ENCODE measurements at places on chromosomes 1 and 21.

DNA sequence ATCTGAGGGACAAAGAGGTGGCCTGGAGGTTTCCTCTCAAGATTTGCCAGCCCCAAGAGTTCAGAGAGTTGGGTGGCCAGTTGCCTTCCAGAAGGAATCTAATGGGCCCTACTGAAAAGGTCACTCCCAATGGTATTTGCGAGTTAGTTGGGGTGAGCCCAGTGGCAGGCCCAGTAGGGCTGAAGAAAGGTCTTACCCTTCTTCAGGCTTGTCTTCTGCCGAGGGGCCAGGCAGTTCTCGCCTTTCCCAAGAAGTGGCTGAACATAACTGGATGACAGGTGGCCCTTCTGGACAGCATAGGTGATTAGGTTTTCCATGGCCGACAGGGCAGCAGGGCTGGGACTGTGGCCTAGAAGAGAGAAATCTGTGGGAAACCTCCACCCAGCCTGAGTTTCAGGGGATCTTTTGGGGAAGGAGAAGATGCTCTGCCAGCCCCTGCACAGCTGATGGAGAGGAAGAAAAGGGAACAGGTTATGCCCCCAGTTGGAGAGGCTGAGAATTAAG is 7.2 kb downstream of the PGLYRP4 start:
- DNase-seq: no peak

DNA sequence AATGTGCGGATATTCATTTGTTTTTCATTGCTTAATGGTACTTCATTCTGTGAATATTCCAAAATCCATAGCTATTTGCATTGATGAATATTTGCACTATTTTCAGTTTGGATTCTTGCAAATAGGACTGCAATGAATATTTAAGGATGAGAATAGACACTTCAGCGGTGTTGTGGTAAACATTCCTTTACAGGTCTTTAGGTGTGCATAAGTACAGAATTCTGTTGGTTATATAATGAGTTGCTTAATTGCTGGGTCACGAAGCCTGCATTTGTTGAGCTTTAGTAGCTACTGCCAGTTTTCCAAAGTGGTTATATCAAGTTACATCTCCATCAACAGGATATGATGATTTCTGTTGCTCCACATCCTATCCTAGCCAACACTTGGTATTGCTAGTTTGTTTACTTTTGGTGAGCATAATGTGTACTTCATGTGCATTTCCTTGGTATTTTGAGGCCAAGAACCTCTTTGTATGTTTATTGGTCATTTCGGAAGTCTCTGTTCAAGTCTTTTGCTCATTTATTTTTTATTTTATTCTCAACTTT is 64.2 kb upstream of the CYYR1 start:
- no peak for DNase-seq

- DNase-seq: no peak
These were observed 3.2 kb downstream of the DDR2 start for GRCh38 chr1:162635418-162635817.

DNA sequence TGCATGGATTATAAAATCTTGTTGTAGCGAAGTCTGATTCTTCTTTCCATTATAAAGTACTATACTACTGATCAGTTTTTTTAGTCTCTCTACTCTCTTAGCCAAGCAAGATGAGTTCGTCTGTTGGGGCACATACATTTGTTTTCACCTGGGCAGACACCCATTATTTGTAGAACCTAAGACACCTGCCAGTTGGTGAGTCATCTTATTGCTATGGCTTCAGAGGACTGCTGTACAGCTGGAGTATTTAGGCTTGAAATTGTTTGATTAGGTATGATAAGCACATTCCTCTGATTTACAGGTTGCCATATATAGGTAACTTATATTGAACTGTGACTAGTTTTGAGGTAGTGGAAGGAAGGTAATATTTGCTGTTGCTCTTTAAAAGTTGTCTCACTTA is 17.2 kb downstream of the RBM15 start:
- DNase-seq: no peak

- no peak for DNase-seq
These were observed 53.0 kb upstream of the CLDN14 start for GRCh38 chr21:36532769-36533467.

GRCh38 chr1:41319807-41320711 is 41.2 kb upstream of the FOXO6 start:
- no peak for DNase-seq

- DNase-seq: no peak
These were observed 38.9 kb downstream of the PLPP3 start for GRCh38 chr1:56540467-56540866.

GRCh38 chr1:17060306-17060749 is 6.5 kb upstream of the SDHB start:
- no peak for DNase-seq

GRCh38 chr1:21625390-21626190 is 43.6 kb downstream of the RAP1GAP start:
- DNase-seq: no peak

GRCh38 chr1:40599926-40600325 is 65.6 kb downstream of the RIMS3 start:
- no peak for DNase-seq

DNA sequence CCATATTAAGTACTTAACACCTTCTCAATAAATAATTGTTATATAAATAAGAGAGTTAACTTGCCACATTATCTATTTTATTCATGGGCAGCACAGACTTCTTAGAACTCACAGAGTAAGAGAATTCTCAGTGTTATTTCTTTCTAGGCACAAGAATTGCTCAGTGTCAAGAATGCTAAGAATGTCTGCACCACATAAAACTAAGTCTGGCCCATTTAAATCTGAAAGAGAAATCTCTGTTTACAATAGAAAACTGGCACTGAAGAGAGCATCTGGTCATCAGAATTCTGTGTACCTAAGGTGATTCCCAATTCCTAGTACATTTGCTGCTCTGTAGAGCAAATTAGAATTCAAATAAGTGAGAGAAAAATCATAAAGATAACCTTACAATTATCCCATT is 3.8 kb downstream of the OR10K2 start:
- DNase-seq: no peak

GRCh38 chr1:232841823-232842565 is 36.8 kb downstream of the MAP10 start:
- no peak for DNase-seq

DNA sequence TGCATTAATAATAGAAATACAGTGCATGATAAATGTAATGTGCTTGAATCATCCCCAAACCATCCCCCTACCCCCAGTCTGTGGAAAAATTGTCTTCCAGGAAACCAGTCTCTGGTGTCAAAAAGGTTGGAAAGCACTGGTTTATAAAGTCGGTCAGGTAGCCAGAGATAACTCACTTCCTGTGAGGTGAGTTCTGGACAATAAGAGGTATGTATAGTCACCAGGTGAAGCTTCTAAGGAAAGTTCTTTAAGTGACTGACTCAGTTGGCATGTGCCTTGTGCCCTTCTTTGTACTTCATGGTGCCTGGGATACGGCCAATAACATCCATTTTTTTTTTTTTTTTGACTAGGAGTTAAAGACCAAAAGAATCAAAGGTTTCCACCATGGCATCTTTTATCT is 103.7 kb downstream of the GPATCH2 start:
- no peak for DNase-seq

- no peak for DNase-seq
These were observed 10.1 kb downstream of the CFAP298 start for GRCh38 chr21:32602099-32602498.

DNA sequence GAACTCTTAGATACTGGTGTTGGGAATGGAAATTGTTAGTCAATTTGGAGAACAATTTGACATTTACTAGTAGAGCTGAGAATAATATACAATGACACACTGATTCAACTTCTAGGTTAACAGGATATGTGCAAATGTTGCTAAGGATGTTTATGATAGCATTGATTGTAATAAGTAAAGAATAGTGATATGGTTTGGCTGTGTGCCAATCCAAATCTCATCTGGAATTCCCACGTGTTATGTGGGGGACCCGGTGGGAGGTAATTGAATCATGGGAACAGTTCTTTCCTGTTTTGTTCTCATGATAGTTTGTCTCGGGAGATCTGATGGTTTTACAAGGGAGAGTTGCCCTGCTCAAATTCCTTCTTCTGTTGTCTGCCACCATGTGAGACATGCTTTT is 302.4 kb upstream of the TMPRSS15 start:
- no peak for DNase-seq

DNA sequence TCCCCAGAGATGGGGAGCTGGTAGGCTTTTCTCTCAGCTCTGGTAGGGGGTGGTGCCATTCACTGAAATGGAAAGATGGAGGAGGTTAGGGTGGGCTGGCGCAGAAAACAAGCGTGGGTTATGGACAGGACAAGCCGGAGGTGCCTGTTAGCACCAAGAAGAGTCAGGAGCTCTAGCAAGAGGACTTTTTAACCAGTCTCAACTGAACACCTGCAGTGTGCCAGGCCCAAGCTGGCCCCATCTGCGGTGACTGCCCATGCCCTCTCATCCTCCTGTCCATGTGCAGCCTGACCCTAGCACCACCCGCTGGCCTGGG is 254.4 kb downstream of the RHOU start:
- DNase-seq: no peak

- DNase-seq: no peak
These were observed 22.3 kb downstream of the PPFIA4 start for GRCh38 chr1:203048555-203049051.

- no peak for DNase-seq
These were observed 8.6 kb upstream of the IL20 start for GRCh38 chr1:206856674-206857464.

- no peak for DNase-seq
These were observed 97.5 kb downstream of the CLEC20A start for GRCh38 chr1:178399177-178399728.

- no peak for DNase-seq
These were observed 20.0 kb upstream of the TACSTD2 start for GRCh38 chr1:58597076-58597475.

DNA sequence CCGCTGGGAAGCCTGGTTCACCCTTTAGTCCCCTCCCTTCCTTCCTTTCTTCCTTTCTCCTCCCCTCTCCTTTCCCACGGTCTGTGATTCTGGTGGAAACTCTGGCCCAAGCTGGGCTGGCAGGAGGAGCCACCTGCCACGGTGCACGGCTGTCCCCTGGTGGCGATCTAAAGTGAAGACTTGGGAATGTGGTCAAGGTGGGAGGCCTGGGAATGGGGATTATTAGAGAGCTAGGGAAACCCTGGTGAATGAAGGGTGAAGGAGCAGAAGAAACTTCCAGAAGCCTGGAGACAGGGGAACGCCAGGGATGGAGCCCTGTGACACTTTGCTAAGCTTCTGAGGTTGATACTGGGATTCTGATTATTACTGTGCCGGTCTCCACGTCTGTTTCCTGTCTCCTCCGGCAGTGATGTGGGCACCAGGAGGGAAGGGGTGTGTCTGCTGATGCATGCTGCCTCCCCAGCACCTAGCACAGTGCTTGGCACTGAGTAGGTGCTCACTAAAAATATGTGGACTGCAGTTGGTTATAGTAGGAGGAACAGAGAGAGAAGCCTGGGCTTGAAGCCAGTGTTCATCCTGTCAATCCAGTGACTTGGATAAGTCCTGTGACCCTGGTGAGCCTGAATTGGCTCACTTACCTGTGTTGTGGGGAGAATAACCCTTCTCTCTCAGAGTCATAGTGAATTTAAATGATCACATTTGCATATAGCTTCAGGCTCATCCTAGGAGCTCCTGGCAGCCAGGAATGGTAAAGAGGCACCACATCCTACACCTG is 71.2 kb upstream of the NBPF3 start:
- peak; percentile 81 for DNase-seq

GRCh38 chr21:20997636-20998455 is at the start of gene NCAM2:
TSS of gene NCAM2 (plus strand) at chr21:20998409.
- peak; percentile 82 for DNase-seq

DNA sequence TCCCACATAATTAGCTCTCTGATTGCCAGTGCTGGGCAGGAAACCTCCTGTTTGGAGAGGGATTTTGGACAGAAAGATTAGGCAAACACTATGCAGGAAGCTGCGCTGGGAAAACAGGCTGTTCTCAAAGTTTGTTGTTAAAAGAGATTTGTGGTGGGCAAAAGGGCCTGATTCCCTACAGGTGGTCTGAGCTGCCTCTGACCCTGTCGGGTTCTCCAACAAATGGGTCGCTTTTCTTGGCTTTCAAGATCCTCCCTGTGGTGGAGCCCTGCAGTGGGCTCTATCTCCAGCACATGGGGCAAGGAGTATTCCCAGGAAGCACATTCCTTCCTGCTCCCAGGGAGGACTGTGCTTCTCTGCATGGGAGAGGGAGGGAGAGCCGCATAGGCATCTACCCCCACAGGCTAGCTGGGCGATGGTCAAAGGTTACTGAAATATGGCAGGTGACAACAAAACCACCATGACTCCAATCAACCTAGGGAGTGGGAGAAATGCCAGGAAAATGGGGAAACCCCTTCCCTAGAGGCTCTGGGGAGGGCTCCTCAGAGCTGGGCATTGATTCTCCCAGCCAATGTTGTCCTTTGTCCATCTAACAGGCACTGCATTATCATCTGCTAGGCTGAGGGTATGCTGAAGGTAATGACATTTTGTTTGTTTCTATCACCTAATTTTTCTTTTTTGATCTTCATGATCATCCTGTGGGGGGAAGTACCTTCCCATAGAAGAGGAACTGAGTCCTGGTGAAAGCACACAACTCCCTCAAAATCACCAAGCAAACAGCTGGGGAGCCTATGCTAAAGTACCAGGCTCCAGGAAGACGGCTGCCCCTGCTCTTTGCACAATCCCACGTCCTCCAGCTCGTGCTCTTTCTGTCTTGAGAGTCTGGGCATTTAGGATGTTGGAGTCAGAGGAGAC is 85.3 kb downstream of the PLXNA2 start:
- DNase-seq: no peak

DNA sequence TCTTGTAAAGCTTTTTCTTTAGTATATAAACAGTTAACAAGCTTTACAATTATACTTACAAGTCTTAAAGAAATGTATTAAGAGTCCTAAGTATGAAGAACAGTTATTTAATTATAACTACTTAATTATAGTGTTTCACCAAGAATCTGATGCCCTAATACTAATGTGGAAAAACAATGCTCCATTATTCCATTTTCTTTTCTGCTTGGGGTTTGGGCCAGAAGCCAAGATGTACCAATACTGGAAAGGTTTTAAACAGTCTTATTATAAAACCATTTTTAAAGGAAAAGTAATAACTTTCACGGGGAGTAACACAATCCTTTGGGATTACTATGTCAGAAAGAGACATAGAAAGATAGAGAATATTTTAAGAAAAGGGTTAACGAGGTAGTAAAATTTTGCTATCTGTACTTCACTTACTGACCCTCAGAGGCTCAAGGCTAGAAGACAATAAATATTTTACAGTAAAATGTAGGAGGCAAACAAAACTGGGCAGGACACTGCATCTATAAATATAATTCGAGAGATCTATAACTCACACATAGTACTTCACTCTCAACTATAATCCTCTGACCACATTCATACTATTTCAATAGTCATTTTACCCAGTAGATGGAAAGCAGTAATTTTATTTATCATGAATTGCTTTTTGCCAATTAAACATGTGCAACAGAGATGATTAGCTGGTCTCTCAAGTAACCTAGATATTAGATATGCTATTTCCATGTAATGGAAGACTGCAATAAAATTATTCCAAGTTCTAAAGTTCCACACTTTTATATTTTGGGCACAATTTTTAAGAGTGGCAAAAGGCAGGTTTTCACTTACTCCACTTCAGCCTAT is 63.9 kb downstream of the LTN1 start:
- no peak for DNase-seq

- DNase-seq: no peak
These were observed 7.9 kb downstream of the RNU5D-1 start for GRCh38 chr1:44723064-44723463.

- no peak for DNase-seq
These were observed 16.7 kb downstream of the CELA2B start for GRCh38 chr1:15492596-15492995.
